ENCODE measurements at places on chromosomes 13 and 19.

DNA sequence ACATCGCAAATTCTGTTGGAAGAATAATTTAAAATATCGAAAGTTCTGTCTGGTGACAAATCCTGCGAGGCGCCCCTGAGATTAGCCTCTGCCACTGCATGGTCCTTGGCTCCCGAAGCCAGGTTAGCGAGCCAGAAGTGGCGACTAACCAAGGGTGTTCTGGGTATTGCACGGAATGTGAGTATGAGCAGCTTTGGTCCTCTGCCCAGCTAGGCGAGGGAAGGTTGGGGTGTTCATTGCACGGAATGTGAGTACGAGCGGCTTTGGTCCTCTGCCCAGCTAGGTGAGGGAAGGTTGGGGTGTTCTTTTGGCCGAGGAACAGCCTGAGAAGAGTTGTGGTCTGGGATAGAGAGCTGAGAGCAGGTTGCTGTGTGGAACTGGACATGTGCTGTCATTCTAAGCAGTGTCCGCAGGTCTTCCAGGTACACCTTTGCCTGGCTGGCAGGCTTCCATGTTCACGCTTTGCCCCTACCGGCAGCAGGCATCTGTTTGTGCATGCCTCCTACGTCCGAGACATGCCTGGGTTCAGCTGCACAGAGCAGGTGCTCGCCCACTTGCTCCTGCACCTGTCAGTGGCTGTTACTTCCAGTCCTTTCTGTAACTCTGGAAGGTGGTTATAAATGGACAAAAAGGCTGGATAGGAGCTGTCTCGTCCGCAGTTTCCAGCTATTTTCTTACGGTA, 18.3 kb upstream of the TEX29 start:
- DNase-seq, result no peak

- no peak for DNase-seq
Measured at GRCh38 chr13:43664700-43665191, 122.0 kb downstream of the ENOX1 start.

DNA sequence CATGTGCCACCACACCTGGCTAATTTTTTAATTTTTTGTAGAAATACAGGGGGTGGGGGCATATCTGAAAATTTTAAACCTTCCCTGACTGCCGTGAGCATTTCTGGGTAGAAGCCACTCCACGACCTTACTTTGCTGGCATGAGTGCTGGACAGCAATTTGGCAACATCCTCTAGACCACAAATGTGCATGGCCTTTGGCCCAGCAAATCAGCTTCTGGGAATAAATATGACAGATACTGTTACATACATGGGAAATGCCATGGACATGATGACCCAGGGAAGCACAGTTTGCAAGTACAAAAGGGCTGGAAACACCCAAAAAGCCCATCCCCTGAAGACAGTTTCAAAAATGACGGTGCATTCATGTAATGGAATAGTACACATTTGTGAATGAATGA, 3.2 kb upstream of the PVR start:
- no peak for DNase-seq

GRCh38 chr13:56687131-56687530, 453.6 kb upstream of the PRR20A start:
- DNase-seq, result no peak

DNA sequence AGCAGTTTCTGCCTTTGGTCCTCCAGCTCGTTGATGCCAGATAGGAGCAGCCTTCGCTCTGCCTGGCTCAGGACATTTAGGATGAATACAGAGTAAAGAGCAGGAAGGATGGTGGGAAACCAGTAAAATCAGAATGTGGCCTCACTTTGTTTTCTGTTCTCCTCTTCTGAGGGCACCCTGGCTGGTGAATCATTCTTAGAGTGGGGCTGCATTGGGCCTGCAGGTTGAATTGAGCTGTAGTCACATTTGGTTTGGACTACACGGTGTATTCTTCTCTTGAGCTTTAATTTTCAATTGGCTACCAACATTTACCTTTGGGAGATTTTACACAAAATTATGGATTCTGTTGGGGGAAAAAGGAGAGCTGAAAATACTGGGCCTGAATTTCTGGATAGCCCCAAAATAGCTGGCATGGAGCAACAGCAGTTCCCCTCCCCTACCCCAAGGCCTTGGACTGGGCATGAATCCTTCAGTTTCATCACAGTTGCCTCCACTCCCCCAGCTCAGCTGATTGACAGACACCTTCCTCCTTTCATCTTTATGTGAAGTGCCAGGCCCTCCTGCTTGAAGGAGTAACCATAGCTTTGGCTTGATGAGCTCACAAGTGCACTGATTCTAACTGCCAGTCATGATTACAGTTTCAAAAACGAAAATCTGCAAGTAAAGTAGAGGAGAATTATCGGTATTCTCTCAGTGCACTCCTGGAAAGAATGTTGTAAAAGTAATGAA, 24.3 kb downstream of the ERCC5 start:
- no peak for DNase-seq

DNA sequence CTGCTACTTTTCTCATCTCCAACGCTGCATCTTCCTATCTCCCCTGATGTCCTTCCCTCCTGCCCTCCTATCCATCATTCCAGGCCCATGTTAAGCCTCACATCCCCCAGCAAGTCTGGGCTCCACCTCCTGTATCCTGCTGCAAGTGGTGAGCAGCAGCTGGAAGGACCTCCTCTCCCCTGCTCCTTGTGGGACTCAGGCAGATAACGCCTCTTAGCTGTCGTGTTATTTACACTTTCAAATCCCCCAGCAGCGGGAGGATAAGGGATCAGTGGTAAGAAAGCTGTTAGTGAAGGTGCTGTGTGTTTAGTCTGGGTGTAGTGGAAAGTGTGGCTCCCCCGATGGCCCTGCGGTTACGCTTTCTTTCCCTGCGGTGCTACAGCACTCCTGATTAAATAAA, 211.9 kb downstream of the ZNF536 start:
- no peak for DNase-seq

- DNase-seq, result no peak
Measured at GRCh38 chr13:98834254-98834960, 81.9 kb upstream of the SLC15A1 start.

DNA sequence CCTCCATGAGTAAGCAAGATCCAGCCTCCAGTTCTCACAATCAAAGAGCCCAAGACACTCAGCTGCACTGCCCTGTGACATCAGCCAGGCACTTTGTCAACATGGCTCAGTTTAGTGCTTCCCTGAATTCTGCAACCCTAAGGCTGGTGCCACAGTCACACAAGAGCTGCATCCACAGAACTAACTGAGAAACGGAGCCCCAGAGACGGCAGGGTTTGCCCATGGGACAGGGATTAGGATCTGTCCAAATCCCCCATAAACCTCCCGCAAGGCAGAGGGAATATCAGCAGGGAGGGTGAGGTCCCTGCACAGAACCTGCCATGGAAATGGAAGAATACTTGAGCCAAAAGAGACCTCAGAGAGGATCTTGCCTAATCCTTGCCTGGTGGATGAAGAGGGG, 70.4 kb upstream of the UQCRFS1 start:
- DNase-seq, result no peak

- DNase-seq, result no peak
Measured at GRCh38 chr19:53388904-53389303, 6.0 kb upstream of the ZNF765 start.

- DNase-seq, result peak; percentile 49
Measured at GRCh38 chr13:28329395-28330158, 165.4 kb downstream of the FLT1 start.

- no peak for DNase-seq
Measured at GRCh38 chr13:94030415-94031119, 448.9 kb downstream of the DCT start.

DNA sequence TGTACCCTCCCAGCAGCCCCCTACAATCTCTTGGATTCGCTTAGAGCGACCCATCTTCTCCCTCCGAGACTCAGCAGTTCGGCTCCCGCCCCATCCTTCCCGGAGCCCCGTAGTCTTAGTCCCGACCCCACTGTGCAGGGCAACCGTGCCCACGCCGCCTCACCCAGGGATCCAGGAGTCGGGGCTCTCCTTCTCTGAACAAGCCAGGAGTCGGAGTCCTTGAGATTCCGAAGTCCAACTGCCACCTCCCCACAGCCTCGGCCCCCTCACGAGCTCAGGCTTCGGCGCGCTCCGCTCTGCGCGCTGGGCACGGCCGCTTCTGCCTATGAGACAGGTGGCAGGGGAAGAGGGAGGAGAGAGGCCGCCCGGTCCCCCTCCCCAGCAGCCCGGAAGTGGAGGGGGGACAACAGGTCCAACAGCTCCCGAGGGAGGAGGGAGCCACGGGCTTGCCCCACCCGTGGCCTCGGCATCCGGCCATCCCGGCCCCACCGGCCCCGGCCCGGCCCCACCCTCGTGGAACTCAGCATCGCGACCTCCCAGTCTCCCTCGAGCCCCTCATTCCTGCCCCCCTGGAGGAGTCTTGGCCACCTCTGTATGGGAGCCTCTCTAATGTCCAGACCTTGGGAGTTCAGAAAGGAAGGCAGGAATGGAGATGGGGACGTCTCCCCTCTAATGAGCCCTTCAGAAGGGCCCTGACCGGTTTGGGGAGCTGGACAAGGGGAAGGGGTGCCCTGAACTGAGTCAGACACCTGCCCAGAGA, at the start of gene PHLDB3:
Gene PHLDB3 (minus strand): TSS at position 321 of the 760 bp plus-strand sequence. CDS start 628 bp downstream, outside the sequence.
- no peak for DNase-seq

GRCh38 chr13:68834375-68834774, 1273.3 kb upstream of the ATXN8OS start:
- DNase-seq, result no peak

GRCh38 chr13:69820180-69820579, 287.4 kb upstream of the ATXN8OS start:
- DNase-seq, result no peak

GRCh38 chr19:566403-566802, 6.0 kb upstream of the BSG start:
- DNase-seq, result no peak

- no peak for DNase-seq
Measured at GRCh38 chr19:32676895-32677359, 1.3 kb downstream of the RGS9BP start.

DNA sequence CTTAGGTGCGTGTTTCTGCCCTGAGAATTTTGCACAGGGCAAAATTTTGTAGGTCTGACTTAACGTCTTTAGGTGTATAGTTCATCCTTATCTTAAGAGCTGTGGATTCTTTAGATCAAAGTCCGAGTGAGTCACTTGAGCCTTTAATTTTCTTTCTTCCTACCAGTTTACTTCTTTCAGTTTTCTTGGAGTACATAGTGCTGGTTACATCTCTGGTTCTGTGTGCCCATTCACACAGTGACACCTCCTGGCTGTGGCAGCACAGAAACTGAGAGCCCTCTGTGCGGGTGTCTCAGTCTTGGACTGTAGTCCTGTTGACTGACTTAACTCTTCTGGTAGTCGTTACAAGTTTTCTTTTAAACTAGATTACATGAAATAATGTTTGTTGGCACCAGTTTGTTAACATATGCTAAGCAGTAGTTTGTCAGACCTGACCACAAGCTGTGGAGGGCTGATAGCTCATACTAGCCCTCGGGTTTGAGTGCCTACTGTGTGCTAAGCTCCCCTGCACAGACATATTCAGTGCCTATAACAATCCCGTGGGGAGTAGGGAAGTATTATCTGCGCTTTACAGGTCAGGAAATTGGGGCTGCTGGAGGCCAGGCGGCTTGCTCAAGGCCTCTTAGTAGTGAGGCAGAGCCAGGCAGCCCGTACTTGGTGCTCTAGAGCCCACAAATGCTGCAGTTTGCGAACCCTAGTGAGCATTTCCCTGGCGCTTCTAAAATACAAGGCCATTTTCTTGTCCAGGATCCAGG, 1.6 kb downstream of the GATAD2A start:
- no peak for DNase-seq

- DNase-seq, result no peak
Measured at GRCh38 chr19:30604657-30605056, 232.5 kb downstream of the ZNF536 start.

GRCh38 chr13:29935309-29935981, 85.0 kb upstream of the UBL3 start:
- no peak for DNase-seq

- no peak for DNase-seq
Measured at GRCh38 chr19:289651-290371, 1.4 kb downstream of the PLPP2 start.
